Stimulated activated CD4-positive, alpha-beta T cell treated with anti-CD3 and anti-CD28 coated beads, Interleukin-15, amount 100 ng/mL, for 1 hour (primary cell): ENCODE measurements at places on chromosomes 1 and 21.

DNA sequence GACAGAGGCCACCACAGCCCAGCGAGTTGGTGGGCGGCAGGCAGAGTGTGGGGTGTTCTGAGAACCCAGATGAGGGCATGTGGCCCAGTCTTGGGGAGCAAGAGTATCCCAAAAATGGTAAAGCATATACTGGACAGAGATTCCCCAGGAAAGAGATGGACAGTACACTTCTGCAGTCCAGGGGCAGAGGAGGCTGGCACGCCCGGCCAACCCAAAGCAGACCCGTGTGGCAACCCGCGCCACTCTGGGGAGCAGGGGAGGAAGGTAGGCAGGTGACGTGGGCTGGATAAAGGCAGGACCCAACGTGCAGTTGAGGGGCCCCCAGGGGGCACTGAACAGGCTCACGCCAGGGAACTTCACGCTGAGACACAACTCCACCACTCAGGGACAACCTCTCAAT, 46.4 kb upstream of the RIPK4 start:
- no peak for DNase-seq

DNA sequence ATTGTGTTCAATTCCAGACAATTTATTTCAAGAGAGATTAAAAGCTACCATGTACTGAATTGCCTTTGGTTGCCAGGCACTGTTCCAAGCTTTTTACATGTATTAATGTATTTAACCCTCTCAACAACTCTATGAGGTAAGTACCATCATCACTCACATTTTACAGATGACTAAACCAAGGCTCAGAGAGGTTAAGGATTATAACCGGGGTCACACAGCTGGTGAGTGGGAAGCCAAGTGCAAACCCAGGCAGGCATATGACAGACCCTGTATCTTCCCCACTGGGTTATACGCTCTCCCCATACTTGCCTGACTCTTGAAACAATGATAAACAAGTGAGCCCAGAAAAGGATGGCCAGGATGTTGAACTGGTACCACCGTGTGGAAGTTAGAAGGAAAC, 16.5 kb downstream of the PLEKHA6 start:
- no peak for DNase-seq

DNA sequence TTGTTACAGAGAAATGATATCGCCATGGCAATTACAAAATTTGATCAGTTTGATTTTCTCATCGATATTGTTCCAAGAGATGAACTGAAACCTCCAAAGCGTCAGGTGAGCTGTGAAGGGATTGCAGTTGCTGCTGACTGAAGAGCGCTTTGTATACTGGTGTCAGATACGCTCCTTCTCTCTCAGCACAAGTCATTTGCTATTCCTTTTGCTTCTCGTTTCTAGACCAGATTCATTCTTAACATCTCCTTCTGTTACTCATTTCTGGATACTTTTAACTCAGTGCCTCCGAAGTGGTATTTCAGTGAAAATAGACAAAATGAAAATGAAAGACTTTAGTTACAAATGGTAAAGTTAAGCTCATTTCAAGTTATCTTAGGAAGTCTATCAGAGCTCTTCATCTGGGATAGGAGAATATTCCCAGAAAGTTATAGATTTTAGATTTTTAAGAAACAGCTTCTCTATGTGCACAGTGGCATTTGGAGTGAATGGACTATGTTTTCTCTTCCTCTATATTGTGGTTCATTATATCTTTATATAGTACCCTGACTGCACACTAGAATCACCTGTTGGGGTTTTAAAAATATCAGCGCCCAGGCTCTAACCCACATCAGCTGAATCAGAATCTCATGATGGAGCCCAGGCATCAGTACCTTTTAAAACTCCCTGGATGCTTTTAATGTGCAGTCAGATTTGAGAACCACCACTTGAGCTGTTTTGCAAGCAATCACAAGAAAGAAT, 30.3 kb upstream of the KCNQ4 start:
- DNase-seq, result no peak

DNA sequence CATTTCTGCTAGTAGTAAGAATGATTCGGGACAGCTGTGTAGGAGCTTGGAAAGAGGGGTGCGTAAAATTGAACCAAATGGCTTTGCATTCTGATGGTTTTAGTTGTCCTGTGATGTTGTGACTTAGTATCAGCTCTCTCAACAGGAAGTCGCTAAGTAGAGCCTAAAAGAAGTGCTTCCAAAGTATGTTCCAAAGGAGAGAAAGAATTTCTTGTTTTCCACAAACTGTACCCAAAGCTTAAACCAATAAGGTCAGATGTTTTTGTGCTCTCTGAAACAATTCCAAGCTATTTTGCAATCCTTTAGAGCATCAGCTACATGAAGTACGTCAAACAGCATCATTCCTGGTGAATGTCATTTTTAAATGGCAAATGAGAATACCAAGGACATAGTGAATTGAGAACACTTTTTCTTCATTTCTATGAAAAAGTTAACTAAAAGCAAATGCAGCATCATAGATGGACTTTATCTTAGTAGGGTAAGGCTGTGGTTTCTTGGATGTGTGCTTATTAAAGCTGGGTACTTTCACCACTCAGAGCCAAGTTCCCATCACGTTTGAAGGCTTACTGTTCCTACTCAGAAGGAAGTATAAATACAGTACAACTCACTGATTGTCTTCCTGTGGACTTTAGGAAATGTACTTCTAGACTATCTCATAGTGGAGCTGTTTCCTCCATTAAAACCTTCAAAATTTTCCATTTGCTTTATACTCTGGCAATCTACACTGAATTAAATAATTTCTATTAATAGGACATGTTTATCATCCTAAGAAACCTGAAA, 148.6 kb downstream of the C1orf21 start:
- DNase-seq, result no peak

DNA sequence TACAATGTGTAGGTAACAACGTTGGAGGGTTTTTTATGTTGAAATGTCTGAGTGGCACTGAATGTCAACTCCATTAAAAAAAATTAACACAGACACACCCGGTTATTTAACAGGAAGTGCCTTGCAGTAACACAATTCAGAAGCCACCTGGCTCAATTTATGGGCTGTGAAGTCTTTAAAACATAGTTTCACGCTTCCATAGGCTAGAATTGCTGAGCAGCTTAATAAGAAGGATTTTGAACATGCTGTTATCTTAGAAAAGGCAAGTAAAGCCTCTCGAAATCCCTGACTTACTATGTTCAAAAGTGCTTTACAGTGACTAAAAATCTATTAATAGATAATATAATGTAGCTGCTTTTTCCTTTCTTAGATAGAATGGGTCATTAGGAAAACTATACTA, 19.7 kb downstream of the SRSF4 start:
- DNase-seq, result no peak

- no peak for DNase-seq
These were observed 485 bp downstream of the SIPA1L2 start for GRCh38 chr1:232629250-232630046.

- DNase-seq, result no peak
These were observed 28.7 kb upstream of the CDC14A start for GRCh38 chr1:100323419-100324106.

- no peak for DNase-seq
These were observed 24.8 kb downstream of the TSPAN2 start for GRCh38 chr1:115064461-115064860.

- no peak for DNase-seq
These were observed 38.5 kb upstream of the RXRG start for GRCh38 chr1:165483412-165483811.

- no peak for DNase-seq
These were observed 36.5 kb downstream of the ARHGEF10L start for GRCh38 chr1:17575797-17576518.

DNA sequence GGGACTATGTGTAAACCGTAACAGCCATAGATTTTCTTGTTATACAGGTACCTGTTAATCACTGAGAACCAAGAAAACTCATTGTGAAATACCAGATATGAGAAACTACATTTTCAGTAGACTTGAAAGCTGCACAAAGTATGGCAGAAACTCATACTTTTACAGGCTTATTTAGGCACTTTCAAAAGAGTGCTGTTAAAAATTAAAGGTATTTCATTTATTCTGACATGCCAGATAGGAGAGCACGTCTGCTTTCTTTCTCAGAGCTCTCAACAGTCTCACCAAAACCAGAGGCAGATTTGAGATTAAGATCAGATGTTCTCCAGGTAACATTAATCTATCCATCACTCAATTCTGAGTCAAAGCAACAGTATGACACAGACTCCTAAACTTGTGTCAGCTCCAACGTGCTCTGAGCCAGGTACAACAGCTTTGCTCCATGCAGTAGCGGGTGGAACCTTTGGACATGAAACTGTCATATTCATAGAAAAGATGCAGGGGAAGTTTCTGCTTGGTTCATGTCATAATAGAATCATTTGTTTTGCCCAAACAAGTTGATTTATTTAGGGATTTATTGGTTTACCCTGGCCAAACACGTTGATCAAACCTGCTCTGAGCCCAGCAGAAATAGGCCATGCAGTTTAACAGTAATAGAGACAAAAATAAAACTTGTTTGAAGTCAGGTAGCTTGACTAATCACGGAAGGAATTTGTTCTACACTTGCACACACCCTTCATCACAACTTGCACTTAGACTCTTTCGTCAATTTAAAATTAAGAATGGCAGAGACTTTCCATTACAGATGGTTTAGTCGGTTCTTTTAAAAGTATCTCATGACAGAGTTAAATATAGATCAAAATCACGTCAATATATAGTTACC, 20.8 kb upstream of the TSNAX start:
- no peak for DNase-seq

DNA sequence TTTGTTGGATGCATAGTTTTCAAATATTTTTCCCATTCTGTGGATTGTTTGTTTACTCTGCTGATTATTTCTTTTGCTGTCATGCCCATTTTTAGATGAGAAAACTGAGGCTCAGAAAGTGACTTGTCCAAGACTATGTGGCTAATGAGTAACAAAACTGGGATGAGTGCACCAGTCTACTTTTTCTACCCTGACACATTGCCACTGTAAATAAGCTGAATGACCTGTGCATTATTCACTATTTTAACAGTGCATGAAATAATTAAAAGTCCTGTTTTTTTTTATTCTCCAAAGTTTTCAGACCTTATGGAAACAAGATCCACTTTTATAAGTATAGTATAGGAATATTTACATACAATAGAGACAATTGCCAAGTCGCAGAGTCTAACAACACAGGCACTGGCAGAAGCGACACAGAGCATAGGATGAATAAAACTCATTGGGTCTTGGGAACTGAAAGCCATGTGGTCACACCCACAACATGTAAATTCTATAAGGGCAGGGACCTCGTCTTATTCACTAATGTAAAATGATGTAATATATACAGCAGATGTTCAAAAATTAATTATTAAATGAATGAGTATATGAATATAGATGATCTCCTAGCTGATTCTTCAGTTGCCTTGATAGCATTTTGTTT, 45.2 kb downstream of the HLX start:
- no peak for DNase-seq

- no peak for DNase-seq
These were observed 15.5 kb downstream of the LYPLAL1 start for GRCh38 chr1:219189021-219189824.

GRCh38 chr1:30198451-30198760, 525.0 kb downstream of the MATN1 start:
- no peak for DNase-seq

- no peak for DNase-seq
These were observed 35.7 kb downstream of the RGS5 start for GRCh38 chr1:163166886-163167555.

DNA sequence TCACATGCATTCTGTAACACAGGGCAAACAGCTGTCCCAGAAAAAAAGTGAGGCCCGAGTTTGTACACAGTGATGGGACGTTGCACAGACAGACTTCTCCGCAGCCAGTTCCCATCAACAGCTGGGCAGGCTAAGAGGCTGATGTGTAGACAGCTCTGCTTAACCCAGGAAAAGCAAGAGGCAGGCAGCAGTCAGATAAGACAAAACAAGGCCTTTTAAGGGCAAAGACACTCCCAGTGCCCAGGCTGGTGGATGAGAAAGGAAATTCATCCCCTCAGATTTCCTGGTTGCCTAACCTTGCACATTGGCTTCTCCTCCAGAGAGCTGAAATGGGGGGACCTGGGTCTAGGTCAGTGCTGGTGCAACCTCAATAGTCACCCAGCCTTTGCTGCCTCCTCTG, 17.2 kb upstream of the PHLDA3 start:
- DNase-seq, result no peak

GRCh38 chr1:206035027-206035426, 11.3 kb upstream of the CTSE start:
- DNase-seq, result no peak

DNA sequence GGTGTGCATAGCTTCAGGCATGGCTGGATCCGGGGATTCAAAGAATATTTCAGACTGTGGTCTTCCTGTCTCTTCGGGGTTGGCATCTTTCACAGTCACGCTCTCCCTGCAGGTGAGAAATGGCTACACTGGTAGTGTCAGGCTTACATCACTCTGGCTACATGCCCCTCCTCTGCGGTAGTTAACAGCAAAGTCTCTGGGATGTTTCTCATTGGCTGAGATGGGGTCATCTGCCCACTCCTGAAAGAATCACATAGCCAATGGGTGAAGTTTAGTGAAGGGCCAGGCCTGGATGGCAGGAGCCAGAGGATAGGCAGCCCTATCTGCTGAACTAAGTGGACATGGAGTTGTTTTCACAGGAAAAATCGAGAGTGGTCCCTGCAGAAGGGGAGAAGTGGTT, 356.5 kb downstream of the MATN1 start:
- no peak for DNase-seq

DNA sequence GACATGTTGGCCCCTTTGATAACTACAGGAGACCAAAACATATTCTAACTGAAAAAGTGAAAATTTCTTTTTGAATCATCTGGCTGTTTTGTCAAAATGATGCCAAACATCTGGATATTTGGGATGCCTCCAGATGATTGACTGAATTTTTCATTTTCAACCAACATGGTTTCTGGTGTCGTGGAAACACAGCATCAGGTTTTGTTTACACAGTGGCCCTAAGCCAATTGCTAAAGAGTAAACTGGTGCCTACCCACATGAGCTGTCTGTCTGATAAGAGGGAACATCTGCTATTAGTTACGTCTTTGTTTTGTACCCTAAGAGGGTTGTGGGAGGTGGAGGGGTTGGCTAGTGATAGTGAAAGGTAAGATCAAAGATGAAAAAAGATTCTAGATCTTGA, 204.8 kb downstream of the KCNK2 start:
- no peak for DNase-seq

DNA sequence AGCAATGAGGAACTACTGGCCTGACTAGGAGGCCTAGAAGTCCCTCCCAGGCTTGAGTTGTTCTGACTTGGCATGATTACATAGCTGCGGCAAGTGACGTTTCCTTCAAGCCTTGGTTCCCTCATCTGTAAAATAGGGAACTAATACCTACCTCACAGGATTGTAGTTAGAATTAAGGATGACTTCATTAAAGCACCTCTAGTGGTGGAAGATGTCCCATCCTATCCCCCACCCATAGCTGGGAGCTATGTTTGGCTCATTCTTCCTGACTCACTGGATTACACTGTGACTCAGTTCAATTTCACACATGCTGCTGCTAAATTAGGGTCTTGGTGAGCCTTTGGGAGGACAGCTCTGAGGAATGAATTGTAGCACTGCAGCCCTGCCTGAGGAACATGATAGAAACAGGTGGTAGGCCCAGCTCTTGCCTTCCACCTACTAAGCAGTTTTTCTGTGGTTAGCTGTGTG, 6.0 kb upstream of the SHISA4 start:
- no peak for DNase-seq

GRCh38 chr1:95370691-95371562, 136.9 kb downstream of the RWDD3 start:
- no peak for DNase-seq

- DNase-seq, result no peak
These were observed 1.4 kb downstream of the ACKR1 start for GRCh38 chr1:159206110-159206509.

- DNase-seq, result no peak
These were observed 1.5 kb downstream of the KCNA3 start for GRCh38 chr1:110673197-110673701.
